NCI-H187 (cell line): ENCODE measurements at places on chromosomes 3 and 15.
A peak's percentile ranks its signal among the peaks of the same experiment; 100 is the strongest.

GRCh38 chr3:101900736-101901135 lies 51.4 kb downstream of the NFKBIZ start:
- DNase-seq: no peak

DNA sequence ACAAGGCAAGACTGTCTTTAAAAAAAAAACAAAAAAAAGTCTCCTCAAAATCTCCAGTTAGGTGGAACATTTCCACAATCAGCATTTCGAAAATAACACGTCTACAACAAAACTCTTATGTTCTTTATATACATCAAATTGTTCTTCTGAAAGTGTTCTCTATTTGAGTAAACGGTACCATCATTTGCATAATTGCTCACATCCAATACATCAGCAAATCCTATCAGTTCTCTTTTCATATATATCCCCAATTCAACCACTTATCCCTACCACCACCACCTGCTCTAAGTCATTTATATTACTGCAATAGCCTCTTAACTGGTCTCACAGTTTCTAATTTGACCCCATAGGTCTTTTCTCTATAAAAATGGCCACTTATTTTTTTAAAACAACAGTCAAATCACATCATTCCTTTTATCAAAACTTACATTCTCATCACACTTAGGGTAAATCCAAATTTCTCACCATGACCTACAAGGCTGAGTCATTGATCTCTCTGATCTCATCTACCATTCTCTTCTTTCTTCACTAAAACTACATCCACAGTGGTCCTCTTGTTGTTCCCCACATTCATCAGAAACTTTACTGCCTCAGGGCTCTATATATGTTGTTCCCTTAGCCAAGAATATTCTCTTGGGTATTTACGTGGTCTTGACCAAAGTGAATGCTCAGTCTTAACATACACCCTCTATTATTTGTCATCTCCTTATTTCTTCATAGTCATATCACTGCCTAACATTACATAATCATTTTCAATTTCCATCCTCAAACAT lies 237.0 kb downstream of the SCAPER start:
- no peak for DNase-seq

GRCh38 chr3:113084777-113085176 lies 94.0 kb downstream of the GTPBP8 start:
- DNase-seq: no peak

- DNase-seq: no peak
Observed at GRCh38 chr3:48552111-48552951, 4.3 kb downstream of the PFKFB4 start.

DNA sequence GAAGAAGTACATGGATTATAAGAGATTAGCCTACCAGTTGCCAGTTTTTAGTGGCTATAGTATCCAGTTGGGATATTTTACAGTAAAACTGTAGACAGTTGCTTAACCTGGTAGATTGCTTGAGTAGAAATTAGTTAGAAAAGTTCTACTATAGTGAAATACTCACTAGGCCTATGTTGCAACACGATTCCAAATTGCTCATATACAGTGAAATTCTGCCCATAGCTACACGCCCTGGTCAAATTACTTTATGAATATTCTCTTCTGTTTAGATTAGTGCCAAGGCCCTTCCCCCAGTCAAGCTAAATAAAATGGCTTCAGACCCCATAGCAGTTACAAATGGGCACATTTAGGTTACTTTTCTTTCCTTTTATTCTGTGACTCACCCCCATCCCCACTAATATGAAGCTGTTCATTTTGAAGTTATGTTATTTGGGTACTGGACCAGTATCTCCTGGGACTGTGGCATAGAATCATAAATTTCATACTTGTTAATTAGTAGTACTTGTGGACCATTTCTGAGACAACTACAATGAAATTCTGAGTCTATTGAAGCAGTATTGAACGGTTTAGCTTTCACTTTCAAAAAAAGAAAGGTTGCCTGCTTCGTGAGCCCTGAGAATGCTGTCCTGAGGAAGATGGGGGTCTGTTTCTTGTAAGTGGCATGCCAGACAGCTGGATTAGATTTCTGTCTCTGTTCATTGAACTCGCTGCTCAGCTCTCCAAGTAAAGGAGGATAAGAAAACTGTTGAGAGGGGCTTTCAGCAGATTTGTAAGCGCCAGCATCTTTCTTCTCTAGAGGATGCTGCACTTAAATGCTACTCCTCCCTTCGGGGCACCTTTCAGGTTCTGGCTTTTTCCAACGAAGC lies 65.8 kb upstream of the CFAP20DC start:
- DNase-seq: no peak

DNA sequence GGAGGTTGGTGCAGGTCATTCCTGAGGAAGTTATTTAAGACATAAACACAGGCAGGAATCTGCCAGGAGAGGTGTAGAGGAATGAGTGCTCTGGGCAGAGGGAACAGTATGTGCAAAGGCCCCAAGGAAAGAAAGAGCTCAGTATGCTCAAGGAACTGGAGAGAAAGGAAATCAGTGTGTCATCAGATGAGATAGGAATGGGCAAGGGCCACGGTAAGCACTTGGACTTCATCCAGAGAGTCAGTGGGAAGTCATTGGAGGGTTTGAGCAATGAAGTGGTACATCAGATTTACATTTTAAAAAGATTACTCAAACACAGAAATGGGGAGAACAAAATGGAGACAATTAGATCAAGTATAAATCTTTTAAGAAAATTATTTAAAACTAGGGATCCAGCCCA lies 272.2 kb downstream of the ADAMTSL3 start:
- DNase-seq: no peak

GRCh38 chr3:87198774-87199173 lies 28.3 kb upstream of the CHMP2B start:
- no peak for DNase-seq

DNA sequence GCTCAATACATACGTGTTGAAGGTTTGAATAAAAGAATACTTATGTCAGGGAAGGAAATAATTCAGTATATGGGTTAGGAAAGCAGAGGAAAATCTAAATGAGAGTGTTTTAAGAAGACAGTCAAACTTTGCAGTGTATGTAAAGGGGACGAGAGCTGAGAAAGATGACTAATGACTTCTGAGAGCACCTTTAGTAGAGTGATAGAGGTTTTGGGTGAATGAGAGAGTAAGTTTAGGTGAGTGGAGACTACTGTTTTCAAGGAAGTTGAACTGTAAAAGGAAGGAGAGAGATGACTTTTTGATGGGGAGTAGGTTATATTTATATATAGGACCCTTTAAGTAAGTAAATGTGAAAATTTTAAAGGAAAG lies 9.4 kb downstream of the TBC1D23 start:
- DNase-seq: no peak

DNA sequence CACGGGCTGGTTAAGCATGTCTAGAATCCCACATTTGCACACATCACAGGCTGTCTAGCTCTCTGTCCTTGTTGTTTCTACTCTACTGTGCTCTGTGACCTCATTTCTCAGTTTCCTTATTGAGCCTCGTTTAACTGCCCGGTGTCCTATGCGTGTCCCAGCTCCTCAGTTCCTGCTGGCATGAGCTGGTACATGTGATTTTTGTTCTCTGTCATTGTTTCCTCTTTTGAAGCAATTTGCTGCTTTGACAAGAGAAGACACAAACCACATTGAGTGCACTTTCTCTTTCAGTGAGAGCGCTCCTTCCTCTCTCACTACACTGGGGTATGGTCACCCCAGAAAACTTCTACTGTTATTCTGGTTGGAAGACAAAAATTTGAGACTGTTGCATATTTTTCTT lies 563.5 kb downstream of the PDCD6IP start:
- no peak for DNase-seq

DNA sequence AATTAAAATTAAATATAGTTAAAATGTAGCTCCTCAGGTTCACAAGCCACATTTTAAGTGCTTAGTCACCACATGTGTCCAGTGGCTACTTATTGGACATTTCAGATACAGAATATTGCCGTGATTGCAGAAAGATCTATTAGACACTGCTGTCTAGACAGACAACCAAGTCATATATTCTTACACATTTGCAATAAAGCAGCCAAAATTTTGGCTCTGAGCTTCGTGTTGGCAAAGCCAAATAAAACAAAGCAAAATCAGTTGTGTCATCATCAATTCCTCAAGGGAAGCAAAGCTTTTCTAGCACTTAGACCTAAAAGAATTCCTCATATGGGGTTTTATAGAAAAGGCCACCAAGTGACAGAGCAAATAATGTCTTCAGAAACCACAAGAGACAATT lies 193.1 kb upstream of the LPP start:
- DNase-seq: no peak

GRCh38 chr3:65979731-65980130 lies 59.0 kb downstream of the MAGI1 start:
- no peak for DNase-seq

DNA sequence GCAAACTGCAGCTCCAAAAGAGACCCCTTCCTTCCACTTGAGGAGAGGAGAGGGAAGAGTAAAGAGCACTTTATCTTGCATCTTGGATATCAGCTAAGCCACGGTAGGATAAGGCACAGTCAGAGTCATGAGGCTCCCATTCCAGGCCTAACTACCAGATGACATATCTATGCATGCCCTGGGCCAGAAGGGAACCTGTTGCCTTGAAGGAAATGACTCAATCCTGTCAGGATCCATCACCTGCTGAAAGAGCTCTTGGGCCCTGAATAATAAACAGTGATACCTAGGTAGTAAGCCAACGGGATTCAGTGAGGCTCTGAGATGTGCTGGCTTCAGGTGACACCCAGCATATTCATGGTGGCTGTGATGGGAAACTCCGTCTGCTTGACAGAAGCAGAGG lies 118.5 kb upstream of the EPHA3 start:
- DNase-seq: no peak

- no peak for DNase-seq
Observed at GRCh38 chr15:39587096-39587721, 6.3 kb downstream of the THBS1 start.

DNA sequence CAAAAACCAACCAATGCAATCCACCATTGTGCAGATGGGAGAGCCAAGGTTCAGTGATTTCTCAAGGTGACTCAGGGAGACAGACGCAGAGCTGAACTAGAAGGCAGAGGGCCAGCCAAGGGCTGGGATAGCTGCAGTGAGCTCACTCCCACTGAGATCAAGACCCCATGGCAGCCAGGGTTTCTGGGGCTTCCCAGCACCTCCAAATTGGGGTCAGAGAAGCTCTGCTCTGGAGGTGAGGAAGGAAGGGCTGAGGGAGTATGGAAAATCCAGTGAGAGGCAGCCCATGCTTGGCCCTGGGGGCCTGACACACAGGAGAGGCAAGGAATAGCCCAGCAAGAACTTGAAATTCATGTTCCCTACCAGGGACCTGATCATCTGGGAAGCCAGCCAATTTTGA lies 61.0 kb downstream of the ISG20 start:
- no peak for DNase-seq

- DNase-seq: no peak
Observed at GRCh38 chr3:31027914-31028313, 133.5 kb upstream of the GADL1 start.

DNA sequence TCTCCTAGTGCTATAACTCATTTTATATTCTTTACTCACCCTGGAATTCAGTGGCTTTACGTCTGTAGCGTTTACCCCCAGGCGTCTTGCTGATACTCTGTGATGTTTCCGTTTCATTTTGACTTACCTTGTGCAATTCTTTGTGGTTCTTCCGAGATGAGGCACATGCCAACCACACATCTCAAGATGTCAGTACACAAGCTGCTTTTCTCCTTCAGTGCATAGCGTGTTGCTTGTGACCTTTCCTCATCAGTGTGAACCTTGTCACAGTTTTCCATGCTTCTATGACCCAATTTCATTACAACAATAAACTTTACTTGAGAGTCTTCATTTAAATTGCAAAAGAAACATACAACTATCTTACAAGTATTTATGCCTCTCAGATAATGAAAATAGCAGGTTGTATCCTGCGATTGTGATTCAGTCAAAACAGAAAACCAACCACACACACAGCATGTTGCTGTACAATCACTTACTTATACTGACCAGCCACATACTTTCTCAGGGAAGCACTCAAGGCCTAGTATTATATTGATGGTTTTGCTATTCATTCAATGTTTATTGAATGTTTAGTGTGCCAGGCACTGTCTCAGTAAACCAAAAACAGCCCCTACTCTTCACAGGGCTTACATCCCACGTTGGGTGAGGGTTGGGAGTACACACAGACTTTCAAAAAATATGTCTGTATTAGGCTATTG lies 4.6 kb upstream of the TBL1XR1 start:
- DNase-seq: no peak

- no peak for DNase-seq
Observed at GRCh38 chr3:171389491-171389890, 70.7 kb downstream of the TNIK start.

- DNase-seq: no peak
Observed at GRCh38 chr3:171892457-171892856, 49.3 kb downstream of the TMEM212 start.

DNA sequence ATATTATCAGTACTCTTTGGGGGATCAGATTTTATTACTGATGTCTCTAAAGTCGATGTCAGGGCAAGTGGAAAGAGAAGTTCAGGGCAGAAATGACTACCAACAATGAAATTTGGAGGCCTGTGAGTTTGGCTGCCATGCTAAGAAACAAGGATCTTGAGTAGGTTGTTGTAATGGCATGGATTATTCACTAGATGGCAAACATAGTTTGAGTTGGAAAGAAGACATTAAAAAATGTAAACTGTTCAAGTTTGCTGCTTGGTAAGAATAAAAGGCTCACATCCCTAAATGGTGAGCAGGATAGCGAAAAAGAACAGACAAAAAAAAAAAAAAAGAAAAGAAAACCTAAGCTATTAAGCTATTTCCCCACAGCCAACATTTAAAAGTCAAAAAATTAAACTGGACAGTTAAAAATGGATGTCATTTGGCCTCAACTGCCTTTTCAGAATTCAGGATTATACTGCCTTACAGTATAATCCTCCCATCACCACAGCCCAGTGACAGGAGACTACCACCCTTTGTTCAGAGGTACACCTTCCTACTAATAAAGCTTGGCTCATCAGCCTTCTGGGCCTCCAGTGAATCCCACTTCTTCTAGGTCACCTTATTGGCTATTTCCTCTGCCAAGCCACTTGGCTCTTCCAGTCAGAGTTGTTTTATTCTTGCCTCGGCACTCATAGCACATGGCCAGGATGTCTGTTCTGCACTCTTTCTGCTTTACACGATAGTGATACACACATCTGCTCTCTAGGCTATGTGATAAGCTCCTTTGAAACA lies 163.7 kb downstream of the PLD1 start:
- no peak for DNase-seq

DNA sequence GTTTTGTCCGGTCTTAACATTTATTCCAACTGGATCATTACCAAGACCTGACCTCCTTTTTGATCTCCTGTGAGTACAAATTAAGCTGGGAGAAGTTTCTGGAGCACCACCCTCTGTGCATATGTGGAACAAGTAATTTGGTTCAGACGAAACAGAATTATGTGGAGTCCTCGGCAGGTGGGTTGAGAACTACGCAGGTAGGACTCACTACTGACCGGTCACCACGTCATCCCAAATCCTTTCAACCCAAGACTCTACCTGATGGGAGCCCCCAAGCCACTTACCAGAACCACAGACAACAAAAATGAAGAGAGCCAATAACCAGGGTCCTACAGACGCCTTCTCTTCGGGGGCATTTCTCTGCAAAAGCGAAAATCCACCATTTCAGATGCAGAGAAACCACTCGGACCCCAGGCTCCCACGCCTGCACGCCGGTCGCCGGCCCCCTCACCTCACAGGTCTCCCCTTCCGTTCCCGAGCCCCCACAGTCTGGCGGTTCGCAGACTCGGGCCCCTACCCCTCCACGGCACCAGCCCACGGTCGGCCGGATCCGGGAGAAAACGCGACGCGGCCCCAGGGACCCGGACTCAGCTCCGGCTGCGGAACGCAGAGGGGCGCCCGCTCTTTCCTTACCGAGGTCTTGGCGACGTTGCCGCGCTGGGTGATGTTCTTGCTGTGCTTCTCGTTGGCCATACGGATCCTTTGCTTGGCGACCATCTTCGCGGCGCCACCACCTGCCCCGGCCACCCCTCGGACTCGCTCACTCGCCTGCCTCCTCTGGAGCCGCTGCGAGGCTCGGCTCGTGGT lies 674 bp downstream of the SERP1 start:
- peak; percentile 25 for DNase-seq
